ENCODE measurements at places on chromosomes 7 and 10. TPM values are rescaled to one million over a fixed set of nuclear protein-coding genes. Genes with fewer than 3 reads are reported as not detected.

PALD1 gene
- total RNA-seq = 11.5 TPM

EGFR gene
- total RNA-seq = 70.5 TPM

KCNH2 gene
- 0.65 TPM for total RNA-seq

MYOF gene
- 242 TPM for total RNA-seq

NPS gene
- not detected for total RNA-seq

- no peaks in the 10 kb centered on the region for H3K4me1 ChIP-seq
- no peak overlapping the region for H3K4me3 ChIP-seq
- H3K36me3 ChIP-seq = no peaks in the 10 kb centered on the region
Observed at GRCh38 chr7:115435178-115435577, 513.3 kb downstream of the MDFIC start.

GRCh38 chr7:102310414-102310815 lies 23.7 kb downstream of the SH2B2 start:
- no peaks in the 10 kb centered on the region for H3K36me3 ChIP-seq
- H3K4me1 ChIP-seq = no peaks in the 10 kb centered on the region
- no peaks in the 10 kb centered on the region for H3K27me3 ChIP-seq
- no peak overlapping the region for H3K27ac ChIP-seq
- H3K4me3 ChIP-seq = no peak overlapping the region
- DNase-seq = no peak

DNA sequence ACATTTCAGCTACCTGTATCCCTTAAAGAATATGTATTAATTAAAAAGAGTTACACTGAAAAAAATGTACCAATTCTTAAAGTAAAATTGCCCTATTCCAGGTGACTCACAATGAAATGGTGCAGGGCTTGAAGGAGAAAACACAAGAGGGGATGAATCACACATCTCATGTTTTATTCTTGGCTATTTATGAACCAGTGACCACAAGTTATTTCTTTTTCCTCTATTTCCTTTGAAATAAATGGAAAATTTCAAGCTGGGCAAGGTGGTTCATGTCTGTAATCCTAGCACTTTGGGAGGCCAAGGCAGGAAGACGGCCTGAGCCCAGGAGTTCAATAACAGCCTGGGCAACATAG lies 106.8 kb downstream of the UBE2H start:
- H3K36me3 ChIP-seq = no peaks in the 10 kb centered on the region
- no peak overlapping the region for H3K4me3 ChIP-seq
- no peak overlapping the region for H3K27ac ChIP-seq
- peaks cover 10% of the 10 kb centered on the region for H3K4me1 ChIP-seq

DNA sequence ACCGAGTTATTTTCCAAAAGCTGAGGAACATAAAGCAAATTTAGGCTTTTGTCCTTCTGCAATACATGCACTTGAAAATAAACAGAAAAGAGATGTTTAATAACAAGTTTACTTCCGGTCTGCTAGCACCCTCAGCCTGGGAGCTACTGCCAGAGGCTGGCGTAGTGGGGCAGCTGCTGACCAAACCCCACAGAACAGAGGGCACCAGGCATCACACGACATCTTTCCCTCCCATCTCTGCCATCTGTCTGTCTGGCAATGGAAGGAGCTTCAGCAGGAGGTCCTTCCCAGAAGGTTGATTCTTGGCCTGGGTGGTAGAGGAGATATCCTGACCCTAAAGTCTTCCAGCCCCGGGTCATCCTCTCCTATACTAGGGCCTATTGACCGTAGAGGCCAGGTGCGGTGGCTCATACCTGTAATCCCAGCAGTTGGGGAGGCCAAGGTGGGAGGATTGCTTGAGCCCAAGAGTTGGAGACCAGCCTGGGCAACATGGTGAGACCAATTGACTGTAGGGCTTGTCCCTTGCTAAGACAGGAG lies 47.8 kb downstream of the CHST3 start:
- H3K36me3 ChIP-seq = peaks cover 6% of the 10 kb centered on the region
- no peak overlapping the region for H3K27ac ChIP-seq
- no peak overlapping the region for H3K4me3 ChIP-seq
- no peak for DNase-seq
- no peaks in the 10 kb centered on the region for H3K27me3 ChIP-seq

GRCh38 chr7:94237417-94237816 lies 157.3 kb upstream of the COL1A2 start:
- no peak overlapping the region for H3K27ac ChIP-seq
- H3K4me3 ChIP-seq = no peak overlapping the region
- H3K4me1 ChIP-seq = no peaks in the 10 kb centered on the region
- no peaks in the 10 kb centered on the region for H3K36me3 ChIP-seq
- H3K27me3 ChIP-seq = no peaks in the 10 kb centered on the region
- no peak for DNase-seq

DNA sequence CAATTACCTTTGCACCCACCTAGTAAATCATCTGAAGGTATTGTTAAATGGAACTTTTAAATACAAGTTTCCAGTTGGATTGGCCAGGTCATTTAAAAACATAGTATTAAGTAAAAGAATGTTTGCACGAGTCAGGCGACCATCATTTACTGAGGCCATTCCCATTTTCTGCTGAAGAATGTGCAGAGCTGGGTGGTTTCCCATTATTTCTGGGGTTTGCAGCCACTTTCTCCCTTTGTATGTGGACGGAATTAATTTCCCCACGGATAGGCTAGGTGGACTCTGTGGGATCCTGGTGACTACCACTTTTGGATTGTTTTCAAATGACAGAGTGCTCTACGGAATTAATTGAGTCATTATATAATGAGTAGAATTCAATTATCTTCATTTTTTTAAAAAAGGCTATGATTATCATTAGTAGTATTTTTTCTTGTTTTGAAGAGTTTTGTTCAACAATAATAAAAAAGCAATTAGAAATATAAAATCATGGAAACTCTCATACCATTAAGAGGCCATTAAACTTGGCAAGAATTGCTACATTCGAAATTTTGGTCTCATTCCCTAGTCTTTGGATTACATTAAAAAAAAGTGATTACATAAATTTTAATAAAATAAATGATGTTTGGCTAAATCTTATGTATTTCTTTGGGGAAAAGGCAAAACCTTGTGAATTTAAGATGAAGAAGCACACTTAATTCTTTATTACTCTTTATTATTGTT lies 120.4 kb upstream of the FZD8 start:
- no peak overlapping the region for H3K4me3 ChIP-seq
- no peak overlapping the region for H3K27ac ChIP-seq
- no peak for DNase-seq
- H3K4me1 ChIP-seq = no peaks in the 10 kb centered on the region
